GM23338 (cell line): ENCODE measurements at places on chromosomes 13 and 19. TPM values are rescaled to one million over a fixed set of nuclear protein-coding genes. Genes with fewer than 3 reads are reported as not detected.
A peak's percentile ranks its signal among the peaks of the same experiment; 100 is the strongest.

ICAM1 gene
- 3.5 and 3.6 TPM in 2 replicates for total RNA-seq

ZNF418 gene
- 13.4 and 14.4 TPM in 2 replicates for total RNA-seq

ATP4A gene
- total RNA-seq, result 0.62 and 0.63 TPM in 2 replicates

SLC25A30 gene
- total RNA-seq, result 4.3 and 7.5 TPM in 2 replicates

LGALS13 gene
- not detected in 2 replicates for total RNA-seq

SPIB gene
- total RNA-seq, result 16.9 and 17.5 TPM in 2 replicates

MAST3 gene
- 8.8 and 9.9 TPM in 2 replicates for total RNA-seq

KLK8 gene
- 4.6 and 4.9 TPM in 2 replicates for total RNA-seq

HSD17B14 gene
- total RNA-seq, result 5.0 and 8.4 TPM in 2 replicates

C19orf47 gene
- total RNA-seq, result 17.2 and 26.6 TPM in 2 replicates

ZNF329 gene
- 15.2 and 16.9 TPM in 2 replicates for total RNA-seq

ZNF578 gene
- 11.9 and 23.9 TPM in 2 replicates for total RNA-seq

DNA sequence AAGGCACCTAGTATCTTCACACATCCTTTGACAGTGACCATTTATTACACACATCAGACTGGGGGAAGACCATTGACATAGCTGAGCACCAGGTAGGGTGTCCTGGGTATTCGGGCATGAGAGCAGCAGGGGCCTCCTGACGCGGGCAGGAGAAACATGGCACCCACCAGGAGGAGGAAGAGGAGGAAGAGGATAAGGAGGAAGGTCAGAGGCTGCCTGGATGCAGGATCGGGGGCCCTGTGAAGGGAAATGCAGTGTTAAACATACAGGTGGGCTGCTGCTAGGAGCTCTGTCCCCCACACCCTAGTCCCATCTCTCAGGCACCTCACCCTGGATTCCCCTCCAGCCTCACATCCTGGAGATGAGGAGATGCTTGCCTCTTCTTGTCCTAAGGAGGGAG, 5.3 kb downstream of the SYNE4 start:
- no peak for DNase-seq

DNA sequence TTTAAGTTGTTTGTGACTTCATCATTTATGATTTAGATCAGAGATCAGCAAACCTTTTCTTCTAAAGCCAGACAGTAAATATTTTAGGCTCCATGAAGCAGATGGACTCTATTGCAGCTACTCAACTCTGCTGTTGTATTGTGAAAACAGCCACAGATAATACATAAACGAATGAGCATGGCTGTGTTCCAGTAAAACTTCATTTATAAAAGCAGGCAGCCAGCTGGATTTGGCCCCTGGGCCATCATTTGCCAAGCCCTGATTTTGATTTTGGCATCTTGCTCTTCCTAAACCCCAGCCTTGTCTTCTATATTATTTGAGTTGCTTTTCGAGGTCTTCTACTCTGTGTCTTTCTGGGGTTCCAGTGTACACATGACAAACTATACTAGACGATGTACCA, 41.3 kb downstream of the RNASEH2B start:
- DNase-seq, result no peak

GRCh38 chr19:35786299-35787160, 11.2 kb downstream of the ARHGAP33 start:
- no peak for DNase-seq

- no peak for DNase-seq
Measured at GRCh38 chr19:18170714-18171255, 2.8 kb upstream of the IFI30 start.

DNA sequence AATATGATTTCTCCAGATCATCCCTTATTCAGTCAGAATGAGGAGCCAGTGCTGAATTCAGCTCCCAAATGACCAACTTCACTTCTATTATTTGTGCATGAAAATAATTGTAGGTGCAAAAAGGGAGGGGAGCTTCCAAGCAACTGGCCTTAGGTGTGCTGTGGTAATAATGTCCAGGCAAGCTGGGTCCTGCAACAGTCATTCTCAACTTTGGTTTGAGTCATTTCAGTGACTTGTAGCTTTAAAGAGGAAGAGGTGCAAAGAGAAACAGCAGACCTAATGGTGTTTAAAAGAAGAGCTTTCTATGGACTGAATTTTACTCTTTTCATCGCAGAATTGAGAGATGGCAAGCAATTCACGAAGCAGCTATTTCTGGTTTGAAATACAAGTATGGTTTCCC, 29.2 kb upstream of the FGF9 start:
- DNase-seq, result no peak

DNA sequence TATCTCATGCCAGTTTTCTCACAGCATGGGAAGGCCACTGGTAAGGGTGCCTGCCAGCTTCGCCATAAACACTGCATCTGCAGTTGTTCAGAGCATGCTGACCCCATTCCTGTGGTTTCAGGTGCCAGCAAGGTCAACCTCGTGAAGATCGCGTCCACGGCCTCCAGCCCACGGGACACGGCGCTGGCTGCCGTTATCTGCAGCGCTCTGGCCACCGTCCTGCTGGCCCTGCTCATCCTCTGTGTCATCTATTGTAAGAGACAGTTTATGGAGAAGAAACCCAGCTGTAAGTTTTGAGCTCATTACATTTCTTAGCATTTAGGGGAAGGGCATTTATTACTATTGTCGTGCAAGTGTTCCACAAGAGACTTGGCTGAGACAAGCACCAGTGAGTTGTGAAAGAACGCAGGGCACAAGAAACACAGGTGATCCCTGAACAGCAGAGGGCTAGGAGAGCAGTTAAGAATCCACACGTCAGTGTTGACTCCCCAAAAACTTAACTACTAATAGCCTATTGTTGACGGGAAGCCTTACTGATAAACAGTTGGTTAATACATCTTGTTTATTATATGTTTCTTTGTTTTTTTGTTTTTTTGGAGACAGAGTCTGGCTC, 88.8 kb downstream of the TNFRSF19 start:
- no peak for DNase-seq

DNA sequence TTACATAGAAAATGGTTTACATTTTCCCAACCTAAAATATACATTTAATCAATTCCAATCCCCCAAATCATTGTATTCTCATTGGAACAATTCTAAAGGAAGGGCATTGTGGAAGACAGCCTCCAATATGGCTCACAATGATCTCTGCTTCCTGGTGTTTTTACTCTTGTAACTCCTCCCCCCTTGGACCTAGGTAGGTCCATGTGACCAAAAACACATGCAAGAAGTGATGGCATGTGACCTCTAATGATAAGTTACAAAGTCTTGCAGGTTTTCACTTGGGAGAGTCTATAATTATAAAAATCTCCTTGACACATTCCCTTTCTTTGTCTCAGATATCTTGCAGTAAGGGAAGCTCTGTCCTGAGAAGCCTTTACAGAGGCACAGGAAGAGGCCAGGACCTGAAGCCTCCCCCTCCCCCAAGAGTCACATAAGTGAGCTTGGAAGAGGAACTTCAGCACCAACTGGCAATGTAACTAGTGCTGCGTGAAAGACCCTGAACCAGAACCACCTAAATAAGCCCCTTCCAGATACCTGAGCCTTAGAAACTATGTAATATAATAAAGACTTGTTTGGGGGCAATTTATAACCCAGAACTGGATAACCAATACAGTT, 816.2 kb upstream of the ATXN8OS start:
- peak; percentile 19 for DNase-seq

GRCh38 chr19:4567584-4568071, 8.1 kb upstream of the SEMA6B start:
- peak; percentile 91 for DNase-seq

DNA sequence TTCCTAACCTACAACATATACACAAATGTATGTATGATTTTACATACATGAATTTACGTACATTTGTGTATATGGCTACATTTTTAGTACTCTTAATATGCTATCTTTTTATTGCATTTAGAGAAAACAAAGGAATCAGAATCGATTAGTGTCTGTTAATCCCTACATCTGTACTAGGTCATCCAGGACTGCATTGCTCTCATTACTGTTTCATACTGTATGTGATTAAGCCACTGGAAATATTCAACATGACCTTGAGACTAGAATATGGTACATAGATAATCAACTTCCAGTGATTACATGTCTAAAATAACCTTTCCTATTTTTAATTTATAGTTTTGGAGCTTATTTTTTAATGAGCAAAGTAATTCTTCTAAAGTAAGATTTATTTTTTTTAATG, 5.3 kb upstream of the MAB21L1 start:
- no peak for DNase-seq

GRCh38 chr13:79805317-79805716, 324.4 kb downstream of the NDFIP2 start:
- DNase-seq, result no peak

GRCh38 chr13:43102304-43102703, 78.9 kb downstream of the DNAJC15 start:
- no peak for DNase-seq

DNA sequence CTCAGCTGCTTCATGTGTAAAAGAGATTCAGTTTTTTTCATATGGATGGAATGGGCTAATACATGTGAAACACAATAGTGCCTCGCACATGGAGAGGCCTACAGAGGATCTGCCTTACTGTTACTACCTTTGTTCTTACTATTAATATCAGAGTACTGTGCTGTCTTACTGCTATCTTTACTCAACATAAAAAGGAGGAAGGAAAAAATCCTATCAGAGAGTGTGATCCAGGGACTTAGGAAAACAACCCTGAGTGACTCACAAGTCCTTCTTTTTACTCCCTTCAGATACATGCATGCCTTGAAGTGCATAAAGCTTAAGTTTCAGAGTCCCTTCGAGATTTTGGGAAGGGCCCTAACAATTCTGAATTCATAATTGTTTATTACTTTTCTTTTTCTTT, 136.8 kb downstream of the TBC1D4 start:
- no peak for DNase-seq

GRCh38 chr19:41299755-41300089, 10.2 kb upstream of the CCDC97 start:
- no peak for DNase-seq

GRCh38 chr13:75432045-75432444, 49.9 kb downstream of the TBC1D4 start:
- DNase-seq, result peak; percentile 24

DNA sequence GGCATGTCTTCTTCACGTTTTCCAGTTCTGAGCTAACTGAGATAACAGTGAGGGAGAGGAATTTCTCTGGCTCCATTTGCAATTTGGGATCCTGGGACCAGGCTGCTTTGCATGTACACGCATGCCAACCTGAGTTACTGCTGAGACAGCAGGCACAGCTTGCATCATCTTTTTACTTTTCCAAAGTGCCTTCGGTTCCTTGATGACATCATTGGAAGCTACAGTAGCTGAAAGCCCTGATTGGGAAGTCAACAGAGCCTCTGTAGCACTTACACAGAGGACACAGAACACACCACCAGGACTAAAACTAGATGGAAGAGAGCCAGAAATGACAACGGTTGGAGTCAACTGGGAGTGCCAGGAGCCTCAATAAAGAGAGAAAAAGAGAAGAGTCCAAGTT, 399.1 kb upstream of the GPC6 start:
- DNase-seq, result no peak

DNA sequence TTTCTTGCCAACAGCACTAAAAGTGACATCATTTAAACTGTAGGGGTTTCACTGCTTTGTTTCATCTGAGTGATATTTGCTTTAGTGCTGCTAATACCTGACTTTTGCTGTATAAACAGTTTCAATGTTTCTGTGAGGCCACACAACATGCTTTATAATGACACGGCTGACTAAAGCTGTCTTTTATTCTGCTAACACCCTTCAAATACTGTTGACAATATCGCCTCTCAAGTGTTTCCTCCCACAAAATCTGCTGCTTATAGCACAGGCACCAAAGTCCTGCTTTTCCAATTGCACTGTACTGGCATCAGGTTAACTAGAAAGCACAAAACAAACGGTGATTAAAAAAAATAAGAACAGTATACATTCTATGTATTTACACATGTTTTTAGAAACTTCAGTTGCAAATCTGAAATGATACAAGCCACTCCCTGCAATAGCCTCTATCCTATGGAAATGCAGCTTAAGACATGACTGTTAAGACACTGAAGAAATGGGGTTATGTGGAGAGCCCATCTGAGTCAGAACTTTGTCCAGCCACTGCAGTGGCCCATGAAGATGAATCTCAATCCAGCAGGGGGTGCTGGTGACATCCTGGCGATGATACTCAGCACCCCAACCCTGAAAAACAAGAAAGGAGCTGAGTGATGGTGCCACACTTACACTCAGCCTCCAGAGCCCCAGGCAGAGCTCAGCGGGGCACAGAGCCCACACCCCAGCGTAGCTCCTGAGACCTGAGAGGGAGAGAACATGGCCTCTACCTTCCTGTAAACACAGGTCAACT, 29.4 kb downstream of the RFXAP start:
- peak; percentile 56 for DNase-seq

DNA sequence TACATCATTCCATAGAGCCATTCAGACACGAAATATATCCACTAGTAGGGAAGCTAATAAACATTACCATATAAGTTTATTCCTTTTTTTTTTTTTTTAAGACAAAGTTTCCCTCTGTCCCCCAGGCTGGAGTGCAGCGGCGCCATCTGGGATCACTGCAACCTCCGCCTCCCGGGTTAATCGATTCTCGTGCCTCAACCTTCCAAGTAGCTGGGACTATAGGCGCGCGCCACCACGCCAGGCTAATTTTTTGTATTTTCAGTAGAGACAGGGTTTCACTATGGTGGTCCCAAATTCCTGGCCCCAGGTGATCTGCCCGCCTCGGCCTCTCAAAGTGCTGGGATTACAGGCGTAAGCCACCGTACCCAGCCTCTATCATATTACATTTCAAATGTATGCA, 612 bp upstream of the ZNF154 start:
- DNase-seq, result peak; percentile 45

DNA sequence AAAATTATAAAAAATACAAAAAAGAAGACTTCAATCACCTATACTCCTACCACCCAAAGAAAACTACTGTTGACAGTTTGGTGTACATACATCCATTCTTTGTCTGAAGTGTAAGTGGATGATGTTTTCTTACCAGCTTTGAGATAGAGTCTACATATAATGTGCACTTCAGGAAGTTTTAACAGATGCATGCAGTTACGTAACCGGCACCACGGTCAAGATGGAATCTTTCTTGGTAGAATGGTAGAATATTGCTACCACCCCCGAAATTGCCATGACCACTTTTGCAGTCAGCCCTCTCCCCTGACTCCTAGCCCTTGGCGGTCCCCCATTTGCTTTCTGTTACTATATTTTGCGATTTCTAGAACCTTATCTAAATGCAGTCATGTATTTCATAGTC, 1.4 kb downstream of the CUL4A start:
- no peak for DNase-seq

- no peak for DNase-seq
Measured at GRCh38 chr13:25966086-25966485, 85.7 kb downstream of the SHISA2 start.

DNA sequence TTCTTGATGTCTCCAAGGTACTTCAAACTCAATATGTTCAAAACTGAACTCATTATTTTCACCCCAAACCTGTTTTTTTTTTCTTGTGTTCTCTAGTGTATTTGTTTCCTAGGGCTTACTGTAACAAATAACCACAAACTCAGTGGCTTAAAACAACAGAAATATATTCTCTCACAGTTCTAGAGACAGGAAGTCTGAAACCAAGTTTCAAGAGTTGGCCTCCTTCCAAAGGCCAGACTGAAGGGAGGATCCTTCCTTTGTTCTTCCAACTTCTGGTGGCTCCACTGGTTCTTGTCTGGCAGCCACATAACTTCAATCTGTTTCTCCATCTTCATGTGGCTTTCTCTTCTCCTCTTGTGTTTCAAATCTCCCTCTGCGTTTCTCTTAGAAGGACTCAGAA, 62.0 kb upstream of the PDCD5 start:
- DNase-seq, result no peak
